ENCODE measurements at places on chromosomes 6 and 20. TPM values are rescaled to one million over a fixed set of nuclear protein-coding genes. Genes with fewer than 3 reads are reported as not detected.

GRCh38 chr6:142907544-142907943, 37.4 kb downstream of the HIVEP2 start:
- peaks cover 18% of the 10 kb centered on the region for H3K4me1 ChIP-seq
- H3K4me3 ChIP-seq, result no peak overlapping the region
- H3K27me3 ChIP-seq, result no peaks in the 10 kb centered on the region

FAM209A gene
- 0.55 TPM for total RNA-seq

FRK gene
- total RNA-seq, result 1.1 TPM

DNA sequence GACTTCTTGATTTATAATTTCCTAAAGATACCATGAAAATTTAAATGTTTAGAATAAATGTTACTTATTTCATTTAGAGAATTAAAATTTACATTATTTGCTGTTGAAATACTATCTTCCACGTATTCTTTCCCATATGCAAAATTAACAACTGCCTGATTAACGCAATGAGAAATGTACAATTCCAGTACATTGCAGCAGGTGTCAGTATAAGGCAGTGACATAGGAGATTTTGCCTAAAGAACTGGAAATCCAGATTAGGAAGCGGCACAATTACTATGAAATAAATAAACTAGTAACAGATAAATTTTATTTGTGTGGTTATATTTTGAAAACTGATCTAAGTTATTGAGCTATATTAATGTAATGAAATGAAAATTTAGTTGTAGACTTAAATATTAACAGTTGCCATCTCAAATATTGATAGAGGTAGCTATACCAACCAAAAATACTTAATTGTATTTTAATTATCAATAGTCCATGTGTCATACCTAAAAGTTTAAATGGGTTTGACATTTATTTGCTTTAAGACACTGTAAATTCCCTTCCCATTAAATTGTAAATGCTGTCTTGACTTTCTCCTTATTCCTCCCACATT, 300.2 kb downstream of the UTRN start:
- peaks cover 3% of the 10 kb centered on the region for H3K36me3 ChIP-seq
- H3K4me3 ChIP-seq, result no peak overlapping the region
- no peak for DNase-seq

DNAH8 gene
- total RNA-seq, result 0.05 TPM

DNA sequence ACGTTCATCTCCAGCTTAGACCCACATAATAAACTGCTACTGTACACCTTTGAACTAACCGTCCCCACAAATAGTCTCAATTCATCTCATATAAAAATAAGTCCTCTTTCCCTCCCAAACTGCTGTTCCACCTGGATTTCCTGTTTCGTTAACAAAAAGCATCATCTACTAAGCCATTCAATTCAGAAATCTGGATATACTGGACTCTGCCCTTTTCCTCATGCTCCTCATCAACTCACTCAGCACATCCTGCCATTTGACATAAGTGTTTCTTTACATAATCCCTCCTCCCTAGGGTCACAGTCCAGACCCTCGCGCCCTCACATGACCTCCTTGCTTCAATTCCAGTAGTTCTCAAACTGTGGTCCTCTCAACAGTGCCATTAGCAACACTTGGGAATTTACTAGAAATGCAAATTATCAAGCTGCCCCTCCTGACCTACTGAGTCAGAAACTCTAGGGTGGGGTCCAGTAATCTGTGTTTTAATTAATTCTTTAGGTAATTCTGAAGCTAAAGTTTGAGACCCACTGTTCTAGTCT, 4.5 kb downstream of the MKKS start:
- H3K27me3 ChIP-seq, result no peaks in the 10 kb centered on the region
- H3K36me3 ChIP-seq, result peaks cover 4% of the 10 kb centered on the region
- no peak overlapping the region for H3K4me3 ChIP-seq
- no peak overlapping the region for H3K27ac ChIP-seq
- no peak for DNase-seq

MUCL3 gene
- not detected for total RNA-seq

GRCh38 chr6:33566182-33567084, 13.6 kb downstream of the BAK1 start:
- DNase-seq, result no peak
- no peaks in the 10 kb centered on the region for H3K27me3 ChIP-seq
- H3K4me1 ChIP-seq, result peaks cover 13% of the 10 kb centered on the region
- H3K4me3 ChIP-seq, result no peak overlapping the region

DNA sequence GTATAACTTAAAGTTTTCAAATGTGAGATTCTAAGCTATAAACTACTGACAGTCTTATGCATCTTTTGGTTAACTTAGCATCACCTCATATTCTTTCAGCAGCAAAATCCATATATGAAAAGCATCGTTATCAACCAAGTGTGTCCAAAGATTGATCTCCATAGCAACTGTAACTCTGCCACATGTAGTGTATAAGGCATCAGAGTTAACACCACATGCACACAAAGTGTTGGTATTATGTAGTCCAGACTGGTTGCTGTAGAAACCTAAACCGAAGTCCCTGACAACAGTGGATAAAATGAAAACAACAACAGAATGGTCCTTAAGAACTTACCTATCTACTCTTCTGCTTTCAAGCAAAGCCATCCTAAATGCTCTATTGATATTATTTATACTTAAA, 39.6 kb downstream of the PDSS2 start:
- H3K4me3 ChIP-seq, result no peak overlapping the region
- peaks cover 2% of the 10 kb centered on the region for H3K36me3 ChIP-seq
- H3K4me1 ChIP-seq, result peaks cover 3% of the 10 kb centered on the region
- H3K27me3 ChIP-seq, result no peaks in the 10 kb centered on the region
- H3K27ac ChIP-seq, result no peak overlapping the region

DNA sequence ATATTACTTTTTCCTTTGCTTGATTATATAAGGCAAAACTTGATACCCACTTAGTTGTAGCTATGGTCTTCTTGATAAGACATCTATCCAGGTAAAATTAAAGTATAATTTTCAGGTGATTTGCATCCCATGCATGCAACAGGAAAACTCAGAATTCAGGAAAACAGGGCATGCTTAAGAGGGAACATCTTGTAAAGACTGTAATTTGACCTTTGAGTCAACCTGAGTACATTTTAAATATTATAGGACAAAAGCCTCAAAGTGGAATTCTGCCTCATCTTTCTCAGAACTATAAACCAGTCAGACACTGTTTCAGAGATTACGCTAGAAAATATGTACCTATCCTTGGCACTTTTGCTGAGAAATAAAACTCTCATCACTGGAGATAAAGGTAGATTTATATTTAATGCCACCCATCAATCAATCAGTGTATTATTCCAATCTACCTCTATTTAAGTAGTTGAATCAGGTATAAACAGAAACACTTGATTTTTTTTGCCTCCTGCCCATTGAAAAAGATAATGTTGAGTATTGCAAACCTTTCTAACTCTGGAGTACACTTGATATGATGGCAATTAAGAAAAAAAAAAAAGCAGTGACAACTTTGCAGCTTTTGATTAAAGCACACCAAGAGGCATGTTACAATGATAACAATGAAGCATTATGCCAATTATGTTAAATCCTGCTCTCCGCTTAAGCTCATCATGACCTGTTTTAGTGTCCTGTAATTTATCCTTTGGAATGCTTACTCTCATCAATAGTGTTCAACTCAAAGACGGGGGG, 2.8 kb downstream of the CITED2 start:
- H3K4me3 ChIP-seq, result peak overlapping the region; percentile 98
- DNase-seq, result no peak
- H3K36me3 ChIP-seq, result peaks cover 29% of the 10 kb centered on the region
- no peaks in the 10 kb centered on the region for H3K27me3 ChIP-seq
- peak overlapping the region; percentile 80 for H3K27ac ChIP-seq

- no peaks in the 10 kb centered on the region for H3K36me3 ChIP-seq
- no peak overlapping the region for H3K27ac ChIP-seq
- no peak for DNase-seq
- peaks cover 7% of the 10 kb centered on the region for H3K27me3 ChIP-seq
- H3K4me1 ChIP-seq, result peaks cover 8% of the 10 kb centered on the region
Observed at GRCh38 chr6:25883536-25883935, 9.5 kb upstream of the SLC17A3 start.

DNA sequence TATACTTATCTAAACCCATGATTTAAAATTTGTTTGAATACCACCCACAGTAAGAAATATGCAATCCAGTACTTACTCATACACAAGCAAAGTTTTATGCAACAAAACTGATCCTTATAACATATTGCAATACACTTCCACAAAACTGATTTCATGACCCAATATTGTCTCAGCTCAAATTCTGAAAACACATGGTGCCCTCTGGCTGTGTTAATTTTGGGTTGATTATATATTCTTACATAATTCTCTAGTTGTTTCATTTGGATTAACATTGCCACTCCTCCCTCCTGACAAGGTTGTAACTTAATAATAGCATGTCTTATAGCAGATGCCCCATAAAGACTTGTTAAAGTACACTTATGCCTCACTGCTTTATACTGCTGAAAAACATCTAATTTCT, 73.0 kb upstream of the TULP1 start:
- DNase-seq, result no peak
- H3K27ac ChIP-seq, result no peak overlapping the region
- H3K4me1 ChIP-seq, result peaks cover 56% of the 10 kb centered on the region
- no peaks in the 10 kb centered on the region for H3K27me3 ChIP-seq
- H3K36me3 ChIP-seq, result peaks cover 29% of the 10 kb centered on the region

- no peak overlapping the region for H3K27ac ChIP-seq
- no peak overlapping the region for H3K4me3 ChIP-seq
- H3K27me3 ChIP-seq, result no peaks in the 10 kb centered on the region
- H3K4me1 ChIP-seq, result no peaks in the 10 kb centered on the region
- no peaks in the 10 kb centered on the region for H3K36me3 ChIP-seq
Observed at GRCh38 chr20:54103762-54104600, 33.6 kb upstream of the BCAS1 start.

DNA sequence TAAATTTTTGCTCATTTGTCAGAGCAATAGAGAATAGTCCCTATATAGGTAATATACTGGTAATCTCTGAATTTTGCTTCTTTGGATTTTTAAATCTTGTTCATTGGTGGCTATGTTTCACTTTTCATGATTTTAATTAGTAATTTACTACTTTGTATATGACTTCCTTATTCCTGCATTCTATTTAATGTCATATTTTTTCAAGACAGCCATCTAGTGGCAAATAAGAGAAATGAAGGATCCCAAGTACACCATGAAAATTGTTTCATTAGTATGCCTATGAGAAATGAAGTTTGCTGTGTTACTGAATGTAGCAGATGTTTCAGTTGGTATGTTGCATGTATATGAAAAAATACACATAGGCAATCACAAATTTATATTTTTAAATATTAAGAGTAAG, 82.4 kb downstream of the ZNF292 start:
- no peak for DNase-seq
- H3K4me3 ChIP-seq, result no peak overlapping the region
- peaks cover 4% of the 10 kb centered on the region for H3K4me1 ChIP-seq
- no peaks in the 10 kb centered on the region for H3K27me3 ChIP-seq
- no peak overlapping the region for H3K27ac ChIP-seq
- peaks cover 2% of the 10 kb centered on the region for H3K36me3 ChIP-seq

RNF39 gene
- total RNA-seq, result not detected

DNA sequence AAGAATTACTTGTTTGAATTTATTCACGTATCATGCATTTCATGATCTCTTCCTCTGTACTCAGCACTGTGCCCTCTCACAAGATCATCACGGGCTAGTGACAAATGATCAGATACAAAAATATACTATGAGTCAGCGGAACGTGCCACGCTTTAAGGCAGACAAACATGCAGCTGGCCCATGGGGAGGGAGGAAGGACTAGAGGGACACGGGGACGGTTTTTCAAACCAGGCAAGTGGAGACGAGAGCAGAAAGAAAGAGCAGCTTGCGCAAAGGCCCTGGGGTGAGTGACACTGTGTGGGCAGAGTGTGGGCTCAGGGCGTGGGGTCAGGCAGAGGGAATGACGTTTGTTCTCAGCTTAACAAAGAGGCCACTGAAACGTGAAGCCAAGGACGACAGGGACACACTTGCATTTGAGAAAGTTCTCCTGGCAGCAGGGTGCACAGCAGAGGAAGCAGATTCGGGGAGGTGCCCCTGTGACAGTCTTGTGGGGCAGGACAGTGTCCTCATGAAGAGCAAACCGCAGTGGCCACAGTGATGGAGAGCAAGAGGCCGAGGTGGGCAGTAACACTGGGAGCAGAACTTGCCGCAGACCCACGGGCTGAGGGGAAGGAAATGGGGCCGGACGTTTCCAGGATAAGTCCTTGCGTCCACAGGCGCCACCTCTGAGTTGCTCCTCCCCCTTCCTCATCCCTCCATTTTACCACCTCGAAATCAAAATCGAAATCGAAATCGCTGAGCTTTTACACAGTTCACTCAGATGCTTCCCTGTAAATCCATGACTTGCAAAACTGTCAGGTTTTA, 6.9 kb upstream of the RPS6KA2 start:
- peak overlapping the region; percentile 76 for H3K27ac ChIP-seq
- no peak for DNase-seq
- H3K36me3 ChIP-seq, result no peaks in the 10 kb centered on the region
- no peak overlapping the region for H3K4me3 ChIP-seq

C20orf204 gene
- 0.97 TPM for total RNA-seq

DNA sequence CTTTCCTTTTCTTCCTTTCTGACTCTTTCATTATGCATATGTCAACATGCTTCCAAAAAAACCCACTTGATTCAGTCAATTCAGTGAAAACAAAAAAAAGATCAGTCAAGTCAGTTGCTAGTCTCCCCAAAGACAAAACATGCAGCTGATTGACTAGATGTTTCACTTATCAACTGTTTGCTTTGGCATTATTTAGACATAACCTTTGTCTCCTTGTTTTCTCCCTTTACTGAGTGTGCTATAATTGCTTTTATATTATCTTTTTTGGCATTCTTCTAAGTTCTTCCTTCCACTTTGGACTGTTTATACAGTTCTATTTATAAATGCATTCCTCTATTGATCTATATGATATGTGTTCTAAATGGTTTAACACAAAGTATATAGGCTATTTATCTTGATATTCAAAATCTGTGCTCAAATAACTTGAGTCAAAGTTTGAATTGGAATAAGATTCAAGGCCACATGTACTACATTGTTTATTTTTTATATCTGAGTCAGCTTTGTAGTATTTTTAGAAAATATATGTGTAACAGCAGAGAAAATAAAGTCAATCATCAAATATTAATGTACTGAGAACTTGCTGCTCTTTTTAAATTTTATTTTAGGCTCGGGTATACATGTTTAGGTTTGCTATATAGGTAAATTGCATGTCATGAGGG, 260.5 kb downstream of the CENPW start:
- peaks cover 1% of the 10 kb centered on the region for H3K36me3 ChIP-seq
- DNase-seq, result no peak
- peaks cover 2% of the 10 kb centered on the region for H3K27me3 ChIP-seq
- no peak overlapping the region for H3K4me3 ChIP-seq
- peaks cover 6% of the 10 kb centered on the region for H3K4me1 ChIP-seq

DNA sequence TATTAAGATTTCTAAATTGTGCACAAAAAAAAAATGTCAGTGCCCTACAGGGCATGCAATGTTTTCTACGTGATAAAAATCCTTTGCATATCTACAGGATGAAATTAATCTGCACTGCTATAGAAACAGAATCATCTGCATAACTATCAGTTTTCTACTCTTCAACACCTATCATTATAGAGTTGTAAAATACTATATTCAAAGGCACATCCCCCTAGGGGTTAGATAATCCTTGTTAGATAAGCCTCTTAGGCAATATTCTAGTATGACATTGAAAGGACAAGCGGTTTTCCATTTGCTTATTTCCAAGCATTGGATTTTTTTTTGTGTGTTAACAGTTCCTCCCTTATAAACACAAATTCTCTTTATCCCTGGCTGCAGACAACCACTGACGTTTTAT, 98.7 kb upstream of the LAMA2 start:
- peaks cover 1% of the 10 kb centered on the region for H3K36me3 ChIP-seq
- H3K27ac ChIP-seq, result no peak overlapping the region
- no peak overlapping the region for H3K4me3 ChIP-seq

IPCEF1 gene
- not detected for total RNA-seq
